Fibroblast of skin of scalp (primary cell): ENCODE measurements at places on chromosomes 6 and 20.

- no peak for DNase-seq
Measured at GRCh38 chr6:42378536-42378935, 73.2 kb downstream of the TRERF1 start.

DNA sequence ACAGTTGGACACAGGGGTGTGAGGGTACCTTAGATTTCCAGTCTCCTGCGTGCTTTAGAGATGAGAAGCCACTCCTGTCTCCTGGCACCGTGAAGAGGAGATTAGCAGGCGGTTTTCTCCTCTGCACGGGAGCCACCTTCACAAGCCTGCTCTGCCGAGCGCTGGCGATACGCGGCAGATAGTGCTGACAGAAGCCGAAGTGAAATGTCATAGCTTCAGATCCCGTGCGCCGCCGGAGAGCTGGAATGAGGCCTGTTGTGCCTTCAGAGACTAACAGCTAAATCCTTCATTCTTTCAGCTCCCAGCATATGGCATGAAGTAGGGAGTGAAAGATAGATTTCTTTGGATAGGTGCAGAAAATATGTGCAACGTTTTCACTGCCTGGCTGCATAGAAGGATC, 371.0 kb downstream of the TAF4 start:
- no peak for DNase-seq

- DNase-seq, result no peak
Measured at GRCh38 chr6:28900577-28901256, 23.1 kb downstream of the TRIM27 start.

GRCh38 chr20:6044115-6044514, 9.7 kb downstream of the LRRN4 start:
- DNase-seq, result no peak

- peak; percentile 91 for DNase-seq
Measured at GRCh38 chr6:7058250-7058923, 49.4 kb upstream of the RREB1 start.
